ENCODE measurements at places on chromosomes 12 and 14.

DNA sequence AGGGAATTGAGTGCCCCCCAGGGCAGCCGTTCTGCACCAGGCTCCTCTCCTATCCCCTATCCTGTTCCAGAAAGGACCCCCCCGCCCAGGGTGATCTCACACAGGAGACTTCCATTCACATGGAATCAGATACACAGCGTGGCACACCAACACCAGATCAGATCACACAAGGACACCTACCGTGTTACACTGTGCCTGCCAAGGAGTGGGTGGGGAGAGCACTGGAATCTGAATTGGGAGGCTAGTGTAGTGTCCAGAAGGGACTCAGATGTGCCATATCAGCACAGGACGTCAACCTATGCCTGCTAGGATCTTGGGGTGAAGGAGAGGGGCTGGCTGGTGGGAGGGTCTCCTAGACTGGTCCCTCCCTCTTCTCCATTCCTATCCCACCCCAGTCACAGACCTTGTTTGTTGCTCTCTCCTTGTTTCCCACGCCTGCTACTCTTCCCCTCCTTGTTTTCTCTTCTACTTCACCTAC lies 2.3 kb downstream of the PTMS start:
- no peak for DNase-seq

GRCh38 chr14:68947802-68948201 lies 31.3 kb downstream of the ACTN1 start:
- peak; percentile 75 for DNase-seq

DNA sequence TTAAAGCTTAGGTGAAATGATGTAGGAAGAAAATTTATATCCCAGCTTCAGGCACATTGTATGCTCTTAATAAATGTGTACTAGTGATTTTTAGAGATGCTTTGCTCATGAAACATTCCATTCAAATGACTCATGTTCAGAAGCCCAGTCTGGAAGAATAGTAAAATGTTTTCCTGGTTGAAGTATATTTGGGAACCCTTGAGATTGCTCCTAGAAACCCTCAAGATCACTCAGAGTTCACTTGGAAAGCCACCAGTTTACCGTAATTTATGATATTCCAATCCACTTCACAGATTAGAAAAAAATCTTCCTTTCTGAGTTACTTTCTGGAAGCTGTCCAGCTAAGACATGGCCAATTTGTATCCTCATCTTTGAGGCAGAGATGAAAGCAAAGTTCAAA lies 186.4 kb downstream of the SYT10 start:
- no peak for DNase-seq

DNA sequence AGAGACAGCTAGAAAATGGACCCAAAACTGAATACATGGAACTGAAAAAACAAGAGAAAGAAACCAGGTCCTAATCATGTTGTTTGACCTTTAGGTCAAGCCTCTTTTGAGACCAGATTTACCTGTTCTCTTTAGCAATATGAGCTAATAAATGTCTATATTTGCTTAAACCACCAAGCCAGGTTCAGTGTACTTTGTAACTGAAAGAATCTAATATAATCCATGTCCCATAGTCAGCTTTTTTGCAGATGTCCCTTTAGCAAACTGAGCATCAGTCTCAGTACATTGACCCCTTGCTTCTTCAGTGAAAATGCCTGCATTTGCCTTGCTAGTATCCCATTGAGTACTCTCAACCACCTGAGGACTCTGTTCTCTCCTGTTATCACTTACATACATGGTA lies 61.7 kb downstream of the PLCZ1 start:
- DNase-seq, result no peak

DNA sequence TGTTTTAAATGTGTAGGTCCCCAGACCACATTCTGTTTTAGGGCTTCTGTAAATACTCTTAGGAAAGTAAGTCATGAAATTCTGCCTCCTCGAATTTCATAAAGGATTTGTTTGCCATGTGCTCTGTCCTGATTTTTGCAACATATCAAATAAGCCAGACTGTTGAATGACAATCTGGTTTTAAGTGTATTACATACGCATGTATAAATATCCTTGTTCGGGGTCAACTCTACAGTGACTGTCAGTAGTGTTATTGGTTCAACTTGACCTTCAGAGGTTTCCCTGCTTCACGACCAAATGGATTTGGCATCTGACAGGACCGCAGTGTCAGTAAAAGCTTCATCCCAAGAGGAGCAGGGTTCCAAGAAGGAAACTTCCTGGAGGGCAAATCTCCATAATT lies 52.7 kb downstream of the PPM1A start:
- DNase-seq, result no peak

GRCh38 chr12:45655186-45655585 lies 74.3 kb upstream of the ARID2 start:
- DNase-seq, result no peak

GRCh38 chr12:79648881-79649280 lies 41.9 kb downstream of the PAWR start:
- DNase-seq, result no peak

GRCh38 chr14:95477411-95478269 lies 38.8 kb downstream of the SYNE3 start:
- DNase-seq, result no peak

- peak; percentile 70 for DNase-seq
Measured at GRCh38 chr14:64387232-64387781, 846 bp upstream of the MTHFD1 start.
